ENCODE measurements at places on chromosomes 2 and 18.

DNA sequence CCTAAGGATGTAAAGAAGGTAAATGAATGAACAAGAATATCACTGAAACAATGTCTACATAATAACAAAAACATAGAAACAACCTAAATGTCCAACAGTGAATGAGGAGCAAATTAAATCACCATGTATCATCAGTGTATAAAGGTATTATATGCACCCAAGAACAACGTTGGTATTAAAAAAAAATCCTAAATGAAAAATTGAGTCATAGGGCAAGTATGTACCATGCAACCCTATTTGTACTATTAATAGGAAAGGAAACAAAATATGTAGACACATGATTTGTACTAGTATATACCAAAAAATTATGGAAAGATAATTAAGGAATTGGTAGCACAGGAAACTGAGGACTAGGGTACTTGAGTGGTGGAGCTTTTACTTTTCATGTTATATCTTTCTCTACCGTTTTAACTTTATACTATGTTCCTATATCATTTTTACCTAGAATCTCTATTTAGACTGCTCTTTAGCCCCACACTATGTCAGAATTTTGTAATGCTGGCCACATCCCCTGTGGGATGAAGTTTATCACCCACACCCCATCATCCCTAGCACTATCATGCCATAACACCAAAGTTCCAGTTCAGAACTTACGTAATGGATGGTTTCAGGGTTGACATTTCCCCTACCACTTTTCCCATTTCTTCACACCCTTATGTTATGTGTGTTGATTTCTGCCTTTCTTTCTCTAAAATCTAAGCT, 25.6 kb downstream of the IKZF2 start:
- DNase-seq = no peak

DNA sequence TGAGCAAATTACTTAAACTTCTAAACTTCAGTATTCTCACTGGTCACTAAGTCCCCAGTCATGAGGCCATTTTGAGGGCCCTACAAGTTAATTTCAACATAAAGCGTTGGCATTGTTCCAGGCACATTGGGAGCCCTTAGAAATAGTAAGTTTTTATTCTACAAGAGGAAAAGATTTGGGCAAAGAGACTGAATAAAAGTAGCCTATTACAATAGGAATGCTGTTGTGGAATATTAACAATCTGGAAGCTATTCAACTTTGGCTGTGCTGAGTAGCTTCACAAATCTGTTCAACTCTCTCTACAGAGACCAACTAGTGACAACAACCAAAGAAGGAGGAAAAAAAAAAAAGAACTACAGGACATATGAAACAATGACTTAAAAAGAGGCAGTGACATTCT, 1287.5 kb upstream of the NXPH2 start:
- DNase-seq = no peak

DNA sequence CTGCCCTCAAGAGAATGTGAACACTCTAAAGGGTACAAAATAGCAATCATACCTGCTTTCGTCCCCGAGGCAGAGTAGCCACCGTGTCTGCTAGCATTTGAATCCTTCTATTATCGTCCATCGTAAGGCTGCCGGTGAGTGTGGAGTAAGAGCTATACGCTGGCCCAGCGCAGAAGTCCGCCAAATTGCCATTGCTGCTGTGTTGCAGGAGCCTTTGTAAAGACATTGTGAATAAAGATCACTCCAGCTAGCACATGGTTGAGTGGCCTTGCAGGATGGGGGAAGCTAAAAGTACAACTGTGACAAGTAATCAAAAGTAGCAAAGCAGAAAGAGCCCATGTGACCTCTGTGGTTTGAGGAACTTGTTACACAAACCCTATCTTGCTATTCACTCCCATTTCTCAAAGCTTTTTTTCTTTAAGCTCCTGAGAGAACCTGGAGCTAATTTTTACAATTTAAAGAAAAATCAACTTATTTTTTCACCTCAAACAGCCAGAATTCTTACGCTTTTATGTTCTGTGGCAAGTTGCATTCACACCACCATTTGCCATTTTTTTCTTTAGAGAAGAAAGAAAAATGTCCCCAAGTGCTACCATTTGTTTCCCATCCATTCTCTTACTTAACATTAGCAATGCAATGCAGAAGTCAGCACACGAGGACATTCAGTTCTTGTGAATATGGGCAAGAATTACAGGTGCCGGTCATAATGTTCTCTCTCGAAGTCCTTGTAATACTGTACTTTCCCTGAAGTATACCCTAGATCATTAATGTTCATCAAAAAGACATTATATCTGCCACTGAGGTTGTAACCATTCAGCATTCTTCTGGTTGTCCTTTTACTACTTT, at the start of gene CYTIP:
Gene CYTIP, minus strand, starts transcription at position 295 of the 846 bp plus-strand sequence. Its CDS starts 69 bp downstream, at position 226.
- DNase-seq = no peak

GRCh38 chr2:159585622-159586021, 30.7 kb downstream of the BAZ2B start:
- DNase-seq = no peak

DNA sequence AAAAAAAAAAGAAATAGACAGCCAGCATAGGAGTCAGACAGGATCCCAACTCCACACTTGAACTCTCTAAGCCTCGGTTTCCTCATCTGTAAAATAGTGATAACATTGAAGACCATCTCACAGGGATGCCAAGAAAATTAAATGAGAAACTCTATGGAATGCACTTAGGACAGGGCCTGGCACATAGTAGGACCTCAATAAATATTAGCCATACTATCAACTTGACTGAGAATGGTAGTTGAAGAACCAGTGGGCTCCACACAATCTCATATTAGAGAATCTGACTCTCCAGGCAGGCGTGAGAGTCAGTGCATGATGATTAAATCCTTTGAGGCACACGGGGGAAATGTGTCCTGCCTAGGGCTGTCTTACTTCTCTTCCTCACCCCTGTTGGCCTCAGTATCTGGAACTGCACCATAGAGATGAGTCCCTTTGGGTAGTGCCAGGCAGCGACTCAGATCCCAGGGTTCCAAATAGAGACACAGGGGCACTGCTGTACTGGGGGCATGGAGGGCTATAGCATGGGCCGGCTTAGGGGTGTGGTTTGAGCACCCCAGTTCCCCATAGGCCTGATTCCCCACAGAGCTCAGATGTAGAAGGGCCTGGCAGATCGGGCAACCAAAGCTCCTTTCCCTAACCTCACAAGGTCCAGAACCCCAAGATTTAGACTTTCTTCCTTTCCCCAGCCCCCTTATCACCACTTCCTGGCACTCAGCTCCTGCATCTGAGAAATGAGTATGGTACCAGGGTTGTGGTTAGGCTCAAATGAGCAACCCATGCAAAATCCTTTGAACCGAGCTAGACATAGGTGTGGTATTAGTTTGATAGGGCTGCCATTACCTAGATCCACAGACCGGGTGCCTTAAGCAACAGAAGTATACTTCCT, 51.3 kb upstream of the CAB39 start:
- DNase-seq = no peak

DNA sequence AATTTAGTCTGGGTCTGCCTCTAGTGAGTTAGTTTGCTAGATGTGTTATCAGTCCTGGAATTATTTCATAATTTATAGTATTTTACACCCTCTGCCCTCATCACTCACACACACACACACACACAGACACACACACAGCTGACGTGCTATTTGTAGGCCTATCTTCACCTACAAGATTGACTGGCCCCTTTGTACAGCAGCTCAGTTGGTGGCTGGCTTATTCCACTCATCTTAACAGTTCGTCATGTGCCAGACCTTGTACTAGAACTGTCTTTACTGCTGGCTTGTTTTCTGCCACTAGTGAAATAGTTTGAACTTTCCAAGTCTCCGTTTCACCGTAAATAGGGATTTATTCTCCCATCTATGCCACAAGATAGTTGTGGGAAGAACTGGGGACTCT, 21.3 kb downstream of the CENPO start:
- DNase-seq = no peak

DNA sequence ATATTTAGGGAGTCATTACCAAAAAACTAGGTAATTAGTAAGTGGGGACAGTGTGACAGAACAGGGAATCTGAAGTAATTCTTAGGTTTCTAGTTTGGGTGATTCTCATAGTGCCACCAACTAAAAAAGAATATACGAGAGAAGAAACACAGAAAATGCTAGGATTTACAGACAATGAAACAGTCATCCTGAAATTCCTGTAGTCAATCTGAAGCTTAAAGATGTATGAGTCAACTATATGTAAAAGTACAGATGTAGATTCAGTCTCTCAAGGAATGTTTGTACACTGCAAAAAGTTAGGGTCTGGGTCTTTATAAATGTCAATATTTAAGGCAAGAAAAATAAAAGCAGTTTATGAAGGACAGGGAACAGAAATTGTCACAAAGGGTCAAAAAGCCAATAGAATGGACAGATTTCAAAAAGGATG, 107.0 kb downstream of the STRN start:
- no peak for DNase-seq

DNA sequence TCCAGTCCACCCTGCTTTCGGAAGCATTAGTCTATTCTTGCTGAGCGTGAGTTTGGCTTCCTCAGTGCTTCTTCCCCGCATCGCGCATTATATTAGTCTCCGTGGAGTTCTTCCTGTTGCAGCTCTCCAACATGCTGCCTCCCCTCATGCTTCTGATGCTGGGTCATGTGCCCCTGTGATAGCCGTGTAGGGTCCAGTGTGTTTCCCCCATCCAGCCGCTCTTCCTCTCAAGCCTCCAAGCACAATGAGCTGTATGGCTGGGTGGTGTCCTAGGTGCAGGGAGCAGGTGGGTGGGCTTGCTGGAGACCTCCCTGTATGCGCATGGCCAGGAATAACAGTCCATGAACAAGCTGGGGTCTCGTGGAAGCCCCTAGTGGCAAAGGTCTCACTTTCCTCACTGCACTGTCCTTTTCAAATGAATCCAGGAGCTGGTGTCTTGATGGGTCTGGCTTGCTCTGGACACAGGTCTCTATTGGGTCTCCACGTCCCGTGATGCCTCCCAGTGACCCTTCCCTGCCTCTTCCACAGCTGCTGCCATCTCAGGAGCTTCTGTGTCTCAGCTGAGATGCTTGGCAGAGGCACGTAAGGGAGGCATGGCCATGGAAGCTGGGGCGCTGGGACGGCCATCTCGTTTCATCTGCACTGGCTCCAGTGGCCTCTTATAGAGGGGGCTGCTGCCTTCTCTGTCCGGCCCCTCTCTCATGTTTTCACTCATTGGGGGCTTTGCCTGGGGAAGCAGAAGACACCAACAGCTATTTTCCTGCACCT, 54.8 kb upstream of the HDAC4 start:
- no peak for DNase-seq

DNA sequence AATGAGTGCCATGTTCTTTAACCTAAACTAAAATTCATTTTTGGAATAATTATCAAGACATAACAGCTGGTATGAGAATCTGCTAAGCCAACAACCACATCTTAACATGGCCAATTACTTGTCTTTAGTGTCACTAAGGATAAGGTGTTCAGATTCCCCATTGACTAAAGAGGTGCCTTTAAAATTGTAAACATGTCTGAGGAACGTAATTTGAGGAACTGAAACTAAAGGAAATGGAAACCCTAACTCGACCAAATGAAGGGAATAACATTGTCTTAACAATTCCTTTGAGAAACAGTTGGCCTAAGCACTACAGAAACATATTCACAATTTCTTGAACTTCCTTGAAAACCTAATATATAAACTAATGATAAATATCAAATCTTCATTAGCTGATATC, 355.4 kb upstream of the GULP1 start:
- no peak for DNase-seq

DNA sequence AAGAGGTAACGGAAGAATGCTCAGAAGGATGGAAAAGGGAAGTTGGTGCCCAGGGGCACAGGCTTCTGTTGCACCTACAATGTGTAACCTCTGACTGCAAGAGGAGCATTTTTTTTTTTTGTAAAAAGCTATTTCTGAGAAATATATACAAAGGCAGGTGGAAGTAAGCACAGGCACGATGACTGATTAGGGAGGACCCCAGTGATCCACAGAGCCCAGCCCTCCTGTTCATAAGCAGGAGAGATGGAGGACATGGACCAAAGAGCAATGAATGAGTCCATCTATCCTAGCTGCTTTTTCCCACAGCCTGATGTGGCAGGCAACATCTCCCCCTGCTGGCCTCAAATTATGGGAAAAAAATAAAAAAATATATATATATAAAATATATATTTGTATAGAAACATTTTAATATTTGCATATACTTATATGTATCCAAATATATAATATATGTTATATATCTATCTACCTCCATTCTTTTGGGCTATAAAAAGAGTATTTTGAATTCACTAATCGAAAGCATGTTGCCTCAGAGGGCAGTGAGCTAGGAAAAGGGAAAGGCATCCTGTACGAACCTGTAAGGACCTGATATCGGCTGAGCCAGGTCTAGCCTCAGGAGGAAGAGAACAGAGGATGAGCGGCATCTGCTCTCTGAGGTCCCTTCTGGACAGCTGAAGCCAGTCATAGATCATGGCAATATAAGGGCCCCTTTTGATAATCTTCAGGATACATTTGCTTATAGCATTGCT, 166.0 kb upstream of the STK17B start:
- DNase-seq = no peak

DNA sequence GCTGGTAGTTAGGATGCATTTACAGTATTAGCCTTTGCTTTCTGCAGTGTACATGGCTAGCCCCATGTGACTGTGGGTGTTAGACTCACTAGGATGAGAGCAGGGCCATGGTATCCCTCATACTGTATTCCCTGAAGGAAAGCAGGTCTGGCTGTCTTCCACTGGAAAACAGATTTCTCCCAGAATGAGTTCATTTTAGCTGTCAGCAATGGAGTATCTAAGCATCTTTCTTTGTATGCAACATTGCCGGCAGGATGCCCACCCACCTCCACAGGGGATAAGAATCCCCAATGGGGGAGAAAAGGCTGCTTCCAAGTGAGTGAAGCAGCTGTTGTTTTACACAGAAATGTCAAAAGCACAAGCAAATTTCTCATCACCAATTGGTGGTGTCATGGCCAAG, 142.7 kb upstream of the KLHL14 start:
- no peak for DNase-seq

- DNase-seq = peak; percentile 64
Observed at GRCh38 chr2:26503231-26503880, 25.4 kb upstream of the OTOF start.
